ENCODE measurements at places on chromosomes 3 and 15.
A peak's percentile ranks its signal among the peaks of the same experiment; 100 is the strongest.

- DNase-seq: peak; percentile 62
Measured at GRCh38 chr3:185656321-185656840, 70.3 kb downstream of the SENP2 start.

DNA sequence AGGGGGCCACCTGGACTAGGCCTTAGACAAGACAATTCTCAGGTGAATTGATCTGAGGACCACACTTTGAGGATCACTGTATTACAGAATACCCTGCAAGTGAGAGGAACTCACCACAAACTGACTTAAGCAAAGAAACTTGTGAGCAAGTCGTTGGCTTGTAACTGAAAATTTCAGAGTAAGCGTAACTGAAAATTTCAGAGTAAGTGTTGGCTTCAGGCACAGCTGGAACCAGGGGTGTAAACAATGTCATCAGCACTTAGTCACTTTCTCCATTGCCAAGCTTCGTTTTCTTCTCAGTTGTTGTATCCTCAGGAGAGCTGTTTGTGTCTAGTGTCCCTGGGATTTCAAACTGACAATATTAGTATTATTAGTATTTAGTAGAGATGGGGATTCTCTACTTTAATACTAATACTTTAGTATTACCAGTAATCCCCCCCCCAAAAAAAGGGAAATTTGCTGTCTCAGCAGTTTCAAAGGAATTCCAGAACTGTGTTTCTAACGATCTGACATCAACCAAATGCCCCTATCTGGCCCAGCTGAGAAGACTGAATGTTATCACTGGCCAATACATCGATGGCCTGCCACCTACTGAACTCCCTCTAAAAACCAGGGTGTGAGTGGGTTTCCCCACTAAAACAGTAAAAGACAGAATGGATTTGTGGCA, 474.4 kb downstream of the NTRK3 start:
- no peak for DNase-seq

DNA sequence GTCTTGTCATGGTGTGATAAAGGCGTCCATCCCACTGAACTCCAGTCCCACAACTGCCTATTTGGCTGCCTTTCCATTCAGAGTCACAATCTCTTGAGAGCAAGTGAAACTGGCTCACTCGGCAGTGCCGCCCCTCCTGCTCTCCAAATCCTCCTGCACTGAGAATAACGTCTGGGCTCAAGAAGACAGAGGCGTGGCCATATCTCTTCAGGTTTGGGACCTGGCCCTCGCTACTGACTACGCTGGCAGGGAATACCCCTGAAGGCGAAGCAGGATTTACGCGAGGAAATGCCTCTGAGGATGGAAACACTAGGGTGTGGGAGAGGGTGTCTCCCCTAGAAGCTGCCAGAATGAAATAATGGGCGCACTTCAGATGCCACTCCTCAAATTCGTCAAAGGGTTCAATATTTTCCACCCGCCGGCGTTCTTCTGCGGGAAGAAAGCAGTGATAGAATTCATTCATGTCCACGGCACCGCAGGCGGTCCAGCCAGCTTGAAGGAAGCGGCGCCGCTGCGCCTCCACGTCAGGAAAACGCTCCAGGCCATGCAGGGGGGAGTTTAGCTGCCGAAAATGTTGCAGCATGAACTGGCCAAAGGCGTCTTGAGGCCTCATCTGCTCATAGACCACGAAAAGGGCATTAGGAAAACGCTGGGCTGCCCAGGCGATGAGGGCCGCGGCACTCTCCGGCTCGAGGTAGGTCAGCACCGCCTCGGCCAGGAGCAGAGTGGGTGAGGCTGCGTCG, 985 bp downstream of the LCMT2 start:
- DNase-seq: no peak

GRCh38 chr3:119497820-119498185, 544 bp upstream of the TIMMDC1 start:
- peak; percentile 11 for DNase-seq

DNA sequence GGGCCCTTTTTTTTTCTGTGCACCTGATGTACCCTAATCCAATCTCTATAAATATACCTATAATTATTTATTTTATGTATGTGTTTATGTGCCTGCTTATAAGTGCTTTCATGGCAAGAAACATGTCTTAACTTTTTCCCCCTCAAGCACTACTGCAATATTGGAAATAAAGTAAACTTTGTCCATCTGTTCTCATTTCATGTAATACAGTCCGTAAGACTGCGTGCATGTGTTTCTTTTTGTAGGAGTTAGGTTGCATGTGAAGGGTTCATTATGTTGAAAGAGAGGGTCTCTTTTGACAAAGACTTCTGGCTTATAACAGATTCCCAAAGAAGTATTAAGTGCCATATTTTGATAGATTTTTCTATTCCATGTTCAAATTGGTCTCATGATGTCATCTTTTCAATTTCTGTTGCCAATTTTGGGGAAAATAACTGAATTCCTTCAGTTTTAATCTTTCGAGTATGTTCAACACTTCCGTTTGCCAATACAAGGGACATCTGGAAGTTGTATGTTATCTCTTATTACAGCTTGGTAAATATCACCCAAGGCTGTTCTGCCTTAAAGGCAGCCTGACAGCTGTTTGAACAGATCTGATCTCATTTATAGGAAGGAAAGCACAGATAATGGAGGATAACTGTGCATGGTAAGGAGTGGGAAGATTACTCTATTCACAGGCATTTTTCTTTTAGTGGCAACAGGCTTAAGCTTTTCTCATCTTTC, 273.1 kb upstream of the SGO1 start:
- DNase-seq: no peak

DNA sequence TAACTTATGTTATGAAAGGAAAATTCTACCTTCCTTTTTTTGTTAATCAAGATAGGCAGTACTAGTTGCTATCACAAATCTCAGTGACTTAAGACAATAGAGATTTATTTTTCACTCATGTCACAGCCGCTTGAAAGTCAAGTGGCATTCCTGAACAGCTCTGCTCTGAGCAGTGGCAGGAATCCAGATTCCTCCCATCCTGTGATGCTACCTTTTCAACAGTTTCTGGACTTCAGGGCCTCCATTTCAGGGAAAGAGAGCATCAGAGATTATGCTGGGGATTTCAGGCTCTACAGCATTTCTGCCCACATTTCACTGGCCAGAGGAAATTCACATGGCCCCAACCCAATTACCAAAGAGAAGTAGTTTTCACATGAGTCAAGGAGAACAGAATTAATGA, 83.4 kb downstream of the IL1RAP start:
- DNase-seq: no peak

Data from H4 (cell line).